ENCODE measurements at places on chromosomes 13 and 19.

GRCh38 chr19:15101479-15102082, 5.6 kb upstream of the SYDE1 start:
- DNase-seq = peak; percentile 27

DNA sequence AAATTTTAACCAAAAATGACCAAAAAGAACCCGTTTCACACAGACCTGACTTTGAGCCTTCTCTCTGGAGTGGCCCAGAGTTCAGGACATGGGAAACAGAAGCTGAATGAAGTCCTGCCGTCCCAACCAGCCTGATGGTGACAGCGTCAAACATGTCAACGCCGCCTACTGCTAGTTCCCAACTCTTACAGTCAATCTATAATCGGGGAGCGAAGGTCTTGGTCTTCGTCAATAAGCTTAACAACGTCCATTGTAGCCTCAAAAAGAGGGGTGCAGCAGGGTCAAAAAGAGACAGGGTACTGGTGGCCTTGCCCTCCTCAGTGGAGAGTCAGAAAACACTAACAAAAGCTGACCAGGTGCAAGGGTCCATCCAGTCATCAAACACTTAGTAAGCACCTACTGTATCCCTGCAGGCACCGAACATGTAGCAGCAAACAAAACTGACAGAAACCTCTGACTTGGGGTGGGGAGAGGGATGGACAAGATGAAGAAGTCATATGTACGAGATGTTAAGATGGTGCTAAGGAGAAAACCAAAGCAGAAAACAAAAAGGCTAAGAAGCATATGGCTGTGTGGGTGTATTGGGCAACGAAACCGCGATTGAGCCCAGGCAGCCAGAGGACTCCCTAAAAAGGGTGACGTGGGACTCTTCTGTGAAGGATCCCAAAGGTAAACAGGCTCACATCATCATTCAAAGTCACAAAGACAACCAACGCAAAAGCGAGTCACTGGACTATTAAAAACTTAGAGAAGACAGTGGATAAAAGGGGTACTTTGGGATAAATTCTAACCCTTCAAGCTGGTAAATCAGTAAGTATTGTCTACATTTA, 12.0 kb downstream of the MLLT1 start:
- DNase-seq = no peak

GRCh38 chr19:24059563-24060295, 27.3 kb upstream of the ZNF254 start:
- DNase-seq = no peak

- no peak for DNase-seq
Measured at GRCh38 chr13:44698066-44698465, 121.9 kb upstream of the TSC22D1 start.

GRCh38 chr13:30908416-30908980, 2.4 kb downstream of the MEDAG start:
- DNase-seq = peak; percentile 55

DNA sequence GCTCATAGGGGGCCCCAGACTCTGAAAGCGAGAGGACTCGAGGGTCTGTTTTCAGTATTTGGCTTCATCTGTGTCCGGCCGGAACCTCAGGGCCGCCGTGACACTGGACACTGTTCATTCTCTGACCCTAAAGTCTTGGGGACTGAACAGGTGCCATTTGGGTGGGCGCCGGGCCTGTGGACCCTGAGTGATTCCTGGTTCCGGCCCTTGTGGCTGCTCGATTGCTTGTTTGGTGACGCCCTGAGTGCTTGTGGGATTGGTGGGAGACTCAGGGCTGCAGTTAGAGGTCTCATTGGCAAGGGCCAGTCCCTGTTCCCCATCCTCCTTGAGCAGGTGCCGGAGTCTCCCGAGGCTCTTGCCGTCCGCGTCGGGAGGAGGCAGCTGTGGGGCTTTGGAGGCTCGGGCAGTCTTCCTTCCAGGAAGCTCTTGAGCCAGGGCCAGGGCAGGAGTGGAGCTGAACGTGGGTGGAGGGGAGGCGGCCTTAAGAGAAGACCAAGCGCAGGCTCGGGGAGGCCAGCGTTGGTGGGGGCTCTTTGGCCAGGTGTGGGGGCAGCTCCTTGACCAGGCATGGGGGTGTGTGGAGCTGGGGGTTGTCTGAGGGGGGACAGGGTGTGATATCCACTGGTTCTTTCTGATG, 4.7 kb downstream of the PTBP1 start:
- no peak for DNase-seq

- DNase-seq = peak; percentile 58
Measured at GRCh38 chr19:37980419-37981170, 73.6 kb downstream of the SIPA1L3 start.

Data from lung (tissue), 17 donors.